ENCODE measurements at places on chromosomes 1 and 21.

DNA sequence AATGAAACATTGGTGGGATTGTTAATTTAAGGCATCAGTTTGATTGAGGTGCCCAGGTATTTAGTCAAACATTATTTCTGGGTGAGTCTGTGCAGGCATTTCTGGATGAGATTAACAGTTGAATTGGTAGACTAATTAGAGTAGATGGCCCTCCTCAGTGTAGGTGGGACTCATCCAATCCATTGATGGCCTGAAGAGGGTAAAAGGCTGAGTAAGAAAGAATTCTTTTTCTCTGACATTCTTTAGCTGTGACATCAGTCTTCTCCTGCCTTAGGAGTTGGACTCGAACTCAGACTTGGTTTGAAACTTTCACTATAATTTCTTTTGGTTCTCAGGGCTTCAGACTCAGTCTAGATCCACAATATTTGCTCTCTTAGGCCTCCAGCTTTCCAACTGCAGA, 59.6 kb upstream of the ADAMTS5 start:
- no peak for DNase-seq

DNA sequence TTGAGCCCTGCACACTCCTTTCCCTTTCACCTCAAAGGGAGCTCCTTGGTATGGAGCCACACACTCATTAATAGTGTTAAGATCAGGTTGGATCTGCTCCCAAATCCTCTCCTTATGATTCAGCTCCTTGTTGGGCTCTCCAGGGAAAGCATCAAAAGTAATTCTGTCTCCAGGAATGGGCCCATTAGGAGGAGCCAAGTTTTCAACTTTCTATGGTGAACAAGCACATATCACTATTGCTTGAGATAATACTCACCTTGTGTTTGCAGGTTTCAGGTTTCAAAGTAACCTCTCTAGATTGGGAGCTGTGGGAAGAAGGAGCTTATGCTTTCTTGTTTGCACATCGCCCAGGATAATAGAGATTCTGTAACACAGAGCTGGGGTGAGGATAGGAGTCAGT, 164.8 kb downstream of the TNFSF18 start:
- no peak for DNase-seq

- no peak for DNase-seq
Measured at GRCh38 chr1:94247138-94248094, 10.0 kb upstream of the ARHGAP29 start.

- no peak for DNase-seq
Measured at GRCh38 chr1:66207484-66207883, 326.5 kb upstream of the SGIP1 start.

DNA sequence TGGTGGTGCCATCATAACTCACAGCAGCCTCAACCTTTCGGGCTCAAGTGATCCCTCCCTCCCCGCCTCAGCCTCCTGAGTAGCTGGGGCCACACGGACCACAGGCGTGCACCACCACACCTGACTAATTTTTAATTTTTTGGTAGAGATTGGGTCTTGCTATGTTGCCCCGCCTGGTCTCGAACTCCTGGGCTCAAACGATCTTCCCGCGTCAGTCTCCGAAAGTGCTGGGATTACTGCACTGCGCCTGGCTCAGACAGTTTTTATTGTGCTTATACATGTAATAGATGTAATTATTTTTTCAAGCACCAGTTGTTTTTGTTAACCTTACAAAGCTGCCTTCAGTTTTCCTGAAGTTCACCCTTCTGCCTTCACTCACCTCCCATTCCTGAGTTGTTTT, 38.0 kb upstream of the HMGN1 start:
- no peak for DNase-seq

All from activated effector memory CD4-positive, alpha-beta T cell treated with Interleukin-2 at 50 U/mL for 16 hours (primary cell).